ENCODE measurements at places on chromosomes 4 and X.

DNA sequence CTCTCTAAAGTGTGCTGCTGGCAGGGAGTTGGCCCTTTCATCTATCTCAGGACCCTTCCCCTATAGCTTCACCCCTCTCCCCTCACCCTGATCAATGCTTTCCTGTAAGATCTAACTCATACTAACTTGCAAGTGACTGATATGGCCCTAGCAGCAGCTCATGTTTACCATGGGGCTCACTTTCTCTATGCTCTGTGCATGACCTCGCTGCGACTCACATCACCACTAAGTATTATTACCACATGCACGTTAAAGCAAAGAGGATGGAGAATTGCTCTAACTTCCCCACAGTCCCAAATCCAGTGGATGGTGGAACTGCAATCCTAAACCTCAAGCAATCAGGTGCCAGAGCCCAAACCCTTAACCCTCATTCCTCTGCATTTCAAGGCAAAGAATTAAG, 626.6 kb downstream of the MID1IP1 start:
- DNase-seq: no peak

DNA sequence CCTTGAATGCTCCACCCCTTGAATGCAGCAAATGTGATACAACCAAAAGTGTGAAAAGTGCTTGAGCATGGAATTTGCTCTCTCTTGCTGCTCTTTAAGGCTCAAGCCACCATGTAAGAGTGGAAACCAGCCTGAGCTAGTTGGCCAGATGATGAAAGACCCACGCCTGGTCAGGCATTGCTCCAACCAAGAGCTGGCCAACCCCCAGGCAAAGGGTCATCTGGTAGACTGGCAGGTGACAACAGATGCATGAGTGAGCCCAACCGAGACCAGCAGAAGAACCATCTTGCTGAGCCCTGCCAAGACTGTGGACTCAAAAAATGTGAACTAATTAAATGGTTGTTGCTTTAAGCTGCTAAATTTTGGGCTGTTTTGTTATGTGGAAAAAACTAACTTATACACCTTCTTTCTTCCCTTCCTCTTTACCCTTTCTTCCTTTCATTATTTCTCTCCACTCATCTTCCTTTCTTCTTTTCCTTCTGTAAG, 32.7 kb downstream of the ADGRG2 start:
- DNase-seq: no peak

DNA sequence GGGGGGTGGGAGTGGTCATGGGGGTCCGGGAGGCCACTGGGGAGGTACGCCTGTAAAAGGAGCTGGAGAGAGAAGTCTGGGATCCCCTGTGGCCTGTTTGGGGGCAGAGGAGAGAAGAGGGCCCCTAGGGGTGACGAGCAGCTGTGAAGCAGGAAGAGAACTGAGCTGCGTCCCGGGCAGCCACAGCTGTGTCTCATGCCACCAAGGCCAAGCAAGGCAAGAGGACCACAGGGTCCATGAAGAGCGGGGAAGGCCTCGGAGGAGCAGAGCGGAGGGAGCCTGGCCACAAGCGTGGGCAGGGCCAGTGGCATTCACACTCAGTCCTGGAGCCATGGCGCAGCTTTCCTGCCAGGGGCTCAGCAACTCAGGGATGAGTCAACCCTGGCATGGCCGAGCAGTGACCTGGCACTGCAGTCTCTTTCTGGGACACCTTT, 13.6 kb upstream of the NAT8L start:
- no peak for DNase-seq

DNA sequence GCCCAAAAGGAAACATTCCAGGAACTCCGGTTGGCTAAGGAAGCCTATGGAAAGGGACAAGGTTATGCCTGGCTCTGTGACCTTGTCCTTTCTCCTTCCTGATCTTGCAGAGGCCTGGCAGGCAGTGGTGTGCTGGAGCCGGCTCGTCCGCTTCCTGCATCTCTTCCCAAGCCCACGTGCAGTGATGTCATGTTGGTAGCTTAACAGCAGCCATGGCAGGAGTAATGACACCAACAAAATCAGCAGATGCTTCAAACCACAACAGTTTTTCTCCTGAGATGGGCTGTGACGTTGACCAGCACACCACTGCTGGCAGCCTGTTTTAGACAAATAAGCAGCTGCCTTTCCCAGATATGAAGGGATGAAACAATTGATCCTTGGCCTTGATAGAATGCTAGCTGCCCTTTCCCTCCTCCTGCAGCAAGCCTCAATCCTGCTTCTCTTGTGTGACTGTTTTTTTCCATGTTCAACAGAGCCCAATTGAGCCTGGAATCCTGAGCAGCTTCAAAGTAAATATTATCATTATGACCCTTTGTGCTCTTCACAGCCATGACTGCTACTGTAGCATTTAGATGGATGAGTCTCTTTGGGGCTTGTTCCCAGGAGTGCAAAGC, 23.4 kb downstream of the SEPTIN6 start:
- DNase-seq: peak; percentile 50

DNA sequence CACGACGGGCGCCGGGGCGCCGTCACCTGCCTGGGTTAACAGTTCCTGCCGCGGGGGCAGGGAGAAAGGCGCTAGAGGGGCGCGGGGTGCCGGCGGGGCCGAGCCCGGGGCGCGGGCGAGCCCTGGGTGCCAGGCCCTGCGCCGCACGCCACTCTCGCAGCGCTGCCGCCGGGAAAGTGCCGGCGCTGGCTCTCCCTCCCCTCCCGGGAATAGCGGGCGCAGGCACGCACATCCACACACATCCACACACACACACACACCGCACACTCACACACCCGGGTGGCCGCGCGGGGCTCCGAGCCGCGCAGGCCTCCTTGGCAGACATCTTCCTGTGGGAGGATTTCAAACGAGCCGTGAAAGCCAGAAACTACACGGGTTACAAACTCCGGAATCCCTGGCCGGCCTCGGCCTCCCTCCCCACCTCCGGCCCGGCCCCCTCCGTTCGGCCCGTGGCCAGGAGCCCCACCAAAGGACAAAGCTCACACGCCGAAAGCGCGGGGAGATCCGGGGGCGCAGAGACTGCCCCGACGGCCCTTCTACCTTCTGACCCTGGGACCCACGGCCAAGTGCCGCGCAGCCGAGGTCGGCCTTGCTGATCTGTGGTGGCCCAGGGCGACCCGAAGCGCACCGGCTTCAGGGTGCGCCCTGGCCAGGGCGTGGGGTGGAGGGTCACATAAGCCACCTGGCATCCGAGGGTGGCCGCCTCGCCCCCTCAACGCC, 92.3 kb downstream of the BCOR start:
- peak; percentile 28 for DNase-seq

DNA sequence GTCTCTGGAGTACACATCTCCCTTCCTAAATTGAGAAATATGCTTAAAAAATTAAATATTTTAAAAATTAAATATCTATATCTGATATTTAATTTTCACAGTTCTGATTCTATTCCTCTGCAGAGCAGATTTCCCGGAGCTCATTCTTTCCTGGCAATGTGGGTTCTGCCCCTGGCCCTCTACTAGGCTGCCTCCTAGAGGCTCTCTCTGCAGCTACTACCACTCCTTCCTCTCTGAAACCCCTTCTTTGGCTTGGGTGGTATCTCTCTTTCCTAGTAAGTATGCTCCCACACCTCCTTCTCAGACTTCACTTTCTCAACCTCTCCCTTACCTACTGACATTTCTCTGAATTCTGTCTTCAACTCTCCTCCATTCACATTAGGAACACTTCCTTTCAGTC, 45.3 kb downstream of the RPGR start:
- peak; percentile 6 for DNase-seq

GRCh38 chrX:10529344-10529743, 91.0 kb downstream of the MID1 start:
- no peak for DNase-seq

DNA sequence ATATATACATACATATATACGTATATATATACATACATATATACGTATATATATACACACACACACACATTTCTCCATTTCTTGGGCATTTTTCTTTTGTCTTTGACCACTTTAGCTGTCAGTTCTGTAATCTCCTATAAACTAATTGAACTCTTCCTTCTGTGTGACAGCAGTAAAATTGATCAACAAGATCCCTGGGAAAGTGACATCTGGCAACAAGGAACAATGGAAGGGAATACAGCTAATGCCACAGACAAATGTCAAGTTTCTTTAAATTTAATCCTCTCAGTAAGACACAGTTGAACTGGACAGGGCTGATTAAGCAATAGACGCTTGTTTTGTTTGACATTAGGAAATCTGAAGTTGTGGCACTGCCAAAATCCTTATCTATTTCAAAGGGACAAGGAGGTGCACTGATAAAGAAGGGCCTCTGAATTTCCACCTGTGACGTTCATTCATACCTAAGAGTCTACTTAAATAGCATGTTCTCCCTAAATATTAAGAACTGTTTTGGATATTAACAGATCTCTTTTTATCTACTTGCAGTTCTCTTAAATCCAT, 126.9 kb downstream of the RNF150 start:
- no peak for DNase-seq

GRCh38 chrX:24395775-24396174, 35.3 kb downstream of the SUPT20HL1 start:
- peak; percentile 76 for DNase-seq

DNA sequence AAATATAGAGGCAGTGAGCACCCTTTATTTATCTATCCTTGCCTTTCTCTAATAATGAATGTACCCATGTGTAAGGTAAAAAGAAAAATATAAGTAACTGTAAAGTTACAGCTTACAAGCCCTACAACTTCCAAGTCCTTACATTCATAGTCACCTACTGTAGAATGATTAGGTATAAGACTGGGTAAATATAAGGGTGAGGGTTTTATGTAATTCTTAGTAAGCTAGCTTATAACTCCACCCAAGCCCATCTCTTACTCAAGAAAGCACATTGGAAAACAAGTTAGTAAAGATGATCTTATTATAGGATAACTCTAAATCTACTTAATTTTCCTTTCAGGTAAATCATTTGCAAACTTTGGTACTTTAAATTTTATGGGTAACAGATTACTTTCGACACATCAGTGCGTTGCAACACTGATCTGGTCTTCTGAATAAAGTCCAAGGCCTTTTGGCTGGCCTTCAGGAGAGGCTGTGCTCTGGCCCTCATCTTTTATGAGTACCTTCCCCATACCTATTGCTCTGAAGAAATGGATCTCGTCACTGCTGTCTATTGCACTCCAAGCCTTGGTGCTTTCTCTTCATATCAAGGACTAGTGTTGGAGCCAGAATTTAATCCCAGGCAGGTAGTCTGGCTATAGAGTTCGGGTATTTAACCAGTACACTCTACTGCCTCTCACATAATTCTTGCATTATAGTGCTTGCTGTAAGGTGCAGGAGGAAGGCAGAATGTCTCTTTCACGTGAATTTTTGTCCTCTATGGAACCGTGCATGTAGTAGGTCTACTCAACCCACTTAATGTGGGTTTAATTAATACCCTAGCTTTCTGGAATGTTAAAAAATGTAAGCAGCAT, 443.6 kb upstream of the AR start:
- DNase-seq: no peak

GRCh38 chr4:112142182-112142581, 3.1 kb upstream of the FAM241A start:
- no peak for DNase-seq

DNA sequence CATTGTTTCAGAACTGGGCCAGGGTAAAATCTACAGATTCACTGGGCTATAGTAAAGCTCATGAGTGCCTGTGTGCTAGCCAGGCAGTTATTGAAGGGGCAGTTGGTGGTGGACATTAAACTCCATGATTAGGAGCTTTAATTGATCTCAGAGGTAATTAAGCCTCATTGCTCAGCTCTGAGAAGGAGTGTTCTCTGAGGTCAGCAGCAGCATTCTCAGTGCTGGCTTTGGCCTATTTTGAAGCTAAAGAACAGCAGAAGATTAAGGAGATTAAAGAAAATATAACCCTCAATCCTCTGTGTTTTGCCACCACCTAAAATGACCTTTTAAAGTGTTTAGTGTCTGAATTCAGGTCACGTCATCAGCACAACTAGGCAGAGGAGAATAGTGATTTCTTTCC, 42.5 kb downstream of the EGF start:
- DNase-seq: no peak

- no peak for DNase-seq
These were observed 759.0 kb upstream of the EPHA5 start for GRCh38 chr4:66429276-66429675.

GRCh38 chrX:54818221-54818620, 10.7 kb downstream of the MAGED2 start:
- DNase-seq: no peak

DNA sequence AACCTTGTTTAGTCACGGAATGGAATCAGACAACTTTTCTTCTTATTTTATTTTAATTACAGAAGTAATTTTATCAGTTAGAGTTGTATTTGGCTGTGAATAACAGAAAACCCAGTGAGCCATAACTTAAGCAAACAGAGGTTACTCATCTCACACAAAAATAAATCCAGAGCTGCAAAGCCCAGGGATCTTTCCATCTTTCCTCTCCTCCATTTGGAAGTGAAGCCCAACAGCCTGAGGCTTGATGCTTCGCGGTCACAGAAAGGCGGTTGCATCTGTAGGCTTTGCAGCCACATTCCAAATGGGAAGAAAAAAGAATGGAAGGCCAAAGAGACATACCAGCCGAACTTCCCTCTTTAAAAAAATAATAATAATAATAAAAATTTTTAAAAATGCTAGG, 22.6 kb downstream of the CHRNA9 start:
- DNase-seq: peak; percentile 34

- no peak for DNase-seq
These were observed 911.7 kb upstream of the NDST4 start for GRCh38 chr4:116024954-116025708.

DNA sequence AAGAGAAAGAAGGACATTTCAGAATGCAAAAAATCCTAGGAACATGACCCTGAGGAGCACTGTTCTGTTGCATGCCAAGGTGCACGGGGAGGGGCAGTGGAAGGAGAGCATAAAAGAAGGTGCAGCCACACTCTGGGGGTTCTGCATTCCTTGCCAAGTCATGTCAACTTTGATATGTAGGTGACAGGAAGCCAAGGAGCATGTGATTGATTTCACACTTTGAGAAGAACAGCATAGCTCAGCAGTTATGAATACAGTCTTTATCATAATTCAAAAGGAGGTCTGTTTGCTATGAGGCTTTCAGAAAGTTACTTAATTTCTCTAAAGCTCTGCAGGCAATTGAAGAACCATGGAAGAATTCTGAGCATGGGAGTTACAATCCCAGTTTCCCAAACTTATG, 50.6 kb downstream of the SCFD2 start:
- no peak for DNase-seq

DNA sequence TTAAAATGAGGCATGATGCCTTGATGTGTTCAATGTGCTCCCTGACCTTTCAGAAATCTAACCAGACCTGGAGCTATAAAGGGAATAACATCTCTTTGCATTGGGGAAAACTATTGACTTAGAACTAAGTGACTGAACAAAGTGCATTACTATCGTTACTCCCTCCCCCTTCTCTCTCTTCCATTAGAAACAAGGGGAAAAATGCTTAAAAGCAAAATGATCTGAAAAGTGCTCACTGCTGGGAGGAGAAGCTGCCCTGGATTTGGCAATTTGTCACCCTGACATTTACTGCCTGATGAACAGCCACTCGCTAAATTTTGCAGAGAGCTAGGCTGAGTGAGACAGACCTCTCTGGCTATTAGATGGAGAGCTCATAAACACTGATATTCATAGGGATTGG, 48.6 kb upstream of the PARM1 start:
- DNase-seq: no peak

- DNase-seq: no peak
These were observed 18.3 kb upstream of the EIF1AX start for GRCh38 chrX:20159797-20160385.
